ENCODE measurements at places on chromosomes 4 and X. TPM values are rescaled to one million over a fixed set of nuclear protein-coding genes. Genes with fewer than 3 reads are reported as not detected.

The NKX6-1 gene
- not detected for total RNA-seq

The TMEM144 gene
- total RNA-seq, result not detected

The FAM236D gene
- not detected for total RNA-seq

The RAB41 gene
- not detected for total RNA-seq

The WFS1 gene
- total RNA-seq, result 4.6 TPM

The ANOS1 gene
- total RNA-seq, result not detected

The FHDC1 gene
- 0.07 TPM for total RNA-seq

The FAM53A gene
- 1.3 TPM for total RNA-seq

The HELT gene
- not detected for total RNA-seq

The REPS2 gene
- not detected for total RNA-seq

The ETDA gene
- not detected for total RNA-seq

The GPC4 gene
- not detected for total RNA-seq

The AMOT gene
- 1.4 TPM for total RNA-seq

DNA sequence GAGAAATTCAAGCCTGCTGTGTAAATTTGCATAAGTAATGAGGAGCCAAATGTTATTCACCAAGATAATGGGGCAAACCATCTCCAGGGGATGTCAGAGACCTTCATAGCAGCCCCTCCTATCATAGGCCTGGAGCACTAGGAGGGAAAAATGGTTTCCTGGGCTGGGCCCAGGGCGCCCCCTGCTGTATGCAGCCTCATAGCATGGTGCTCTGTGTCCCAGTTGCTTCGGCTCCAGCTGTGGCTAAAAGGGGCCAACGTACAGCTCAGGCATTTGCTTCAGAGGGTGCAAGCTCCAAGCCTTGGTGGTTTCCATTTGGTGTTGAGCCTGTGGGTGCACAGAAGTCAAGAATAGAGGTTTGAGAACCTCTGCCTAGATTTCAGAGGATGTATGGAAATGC, 859.3 kb downstream of the RPA4 start:
- DNase-seq, result peak; percentile 26

GRCh38 chr4:104966349-104967033, 180.2 kb upstream of the TET2 start:
- peak; percentile 47 for DNase-seq

DNA sequence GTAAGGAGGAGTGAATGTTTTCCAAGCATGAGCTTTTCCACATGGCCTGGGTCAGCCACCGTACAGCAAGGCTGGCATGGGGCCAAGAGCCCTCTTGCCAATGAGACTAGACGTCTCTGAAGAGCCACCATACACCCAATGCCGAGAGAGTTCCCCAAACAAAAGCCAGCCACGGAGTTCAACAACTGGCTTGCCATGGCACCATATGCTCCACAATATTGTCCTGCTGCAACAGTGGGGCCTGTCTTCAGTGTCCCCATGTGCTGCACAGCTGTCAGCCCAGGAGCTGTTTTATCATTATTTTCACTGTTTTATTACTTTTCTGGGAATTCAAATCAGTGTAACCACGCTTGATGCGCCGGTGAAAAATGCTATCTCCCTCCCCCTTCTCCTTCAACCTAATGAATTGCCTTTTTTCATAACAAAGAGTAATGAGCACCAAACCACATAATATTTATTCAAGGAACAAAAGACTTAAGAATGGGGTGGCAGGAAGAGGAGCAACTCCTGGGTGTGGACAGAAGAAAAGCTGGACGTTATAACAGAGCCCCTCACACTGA, 18.4 kb downstream of the MAML3 start:
- DNase-seq, result no peak

- no peak for DNase-seq
Measured at GRCh38 chr4:73477176-73477575, 4.4 kb upstream of the AFM start.

GRCh38 chr4:38310446-38311043, 350.3 kb downstream of the PTTG2 start:
- peak; percentile 86 for DNase-seq

GRCh38 chr4:1293531-1293941, 3.8 kb downstream of the MAEA start:
- DNase-seq, result no peak

- DNase-seq, result no peak
Measured at GRCh38 chr4:39029752-39030694, 2.2 kb downstream of the TMEM156 start.

- DNase-seq, result no peak
Measured at GRCh38 chr4:81421346-81422218, 50.1 kb downstream of the RASGEF1B start.

DNA sequence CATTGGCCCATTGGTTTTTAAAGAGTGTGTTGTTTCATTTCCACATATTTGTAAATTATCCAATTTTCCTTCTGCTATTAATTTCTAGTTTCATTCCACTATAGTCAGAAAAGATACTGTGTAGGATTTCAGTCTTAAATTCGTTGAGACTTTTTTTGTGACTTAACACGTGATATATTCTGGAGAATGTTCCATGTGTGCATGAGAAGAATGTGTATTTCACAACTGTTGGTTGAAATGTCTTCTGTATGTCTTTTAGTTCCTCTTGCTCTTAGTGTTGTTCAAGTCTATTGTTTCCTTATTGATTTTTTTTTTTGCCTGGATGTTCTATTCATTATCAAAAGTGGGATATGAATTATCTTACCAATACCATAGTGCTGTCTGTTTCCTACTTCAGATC, 606.9 kb downstream of the RPA4 start:
- no peak for DNase-seq

GRCh38 chr4:141642063-141642462, 5.7 kb downstream of the IL15 start:
- no peak for DNase-seq

GRCh38 chrX:40449396-40449795, 131.4 kb upstream of the ATP6AP2 start:
- DNase-seq, result no peak

DNA sequence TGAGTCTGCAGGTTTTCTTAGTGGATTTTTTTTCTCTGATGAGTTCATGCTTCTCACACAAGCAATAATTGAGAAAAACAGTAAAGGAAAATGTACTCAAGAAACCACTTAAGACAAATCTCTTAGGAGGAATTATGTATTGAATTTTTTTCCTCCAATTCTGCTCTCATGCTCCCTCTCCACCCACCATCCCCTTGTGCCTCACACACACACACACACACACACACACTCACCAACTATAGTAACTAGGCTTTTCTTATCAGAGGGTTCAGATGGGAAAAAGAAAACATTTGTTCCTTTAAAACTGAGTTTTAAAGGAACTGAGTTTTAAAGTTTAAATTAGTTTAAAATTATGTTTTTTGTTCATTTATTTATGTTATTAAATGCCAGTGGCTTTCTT, 47.0 kb upstream of the ANXA10 start:
- no peak for DNase-seq

DNA sequence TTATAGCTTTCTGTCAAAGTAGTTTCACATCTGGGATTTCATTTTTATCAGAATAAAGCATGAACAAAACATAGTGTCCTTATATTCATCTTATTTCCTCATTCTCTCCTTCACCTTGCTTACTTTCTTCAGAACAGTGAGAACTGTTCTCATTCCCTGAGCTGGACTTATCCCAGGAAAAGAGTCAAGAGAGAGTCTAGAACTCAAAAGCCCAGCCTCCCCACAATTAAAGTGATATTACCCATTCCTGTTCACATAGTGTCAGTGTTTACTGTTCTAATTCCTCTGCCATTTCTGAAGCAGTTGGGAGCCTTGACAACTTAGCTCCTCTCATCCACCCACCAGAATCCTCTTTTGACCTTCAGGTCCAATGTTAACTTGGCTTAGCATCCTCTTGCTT, 42.9 kb downstream of the RASSF6 start:
- DNase-seq, result no peak

- no peak for DNase-seq
Measured at GRCh38 chrX:108664701-108665100, 71.7 kb downstream of the IRS4 start.

- no peak for DNase-seq
Measured at GRCh38 chrX:23394421-23394820, 59.8 kb downstream of the PTCHD1 start.

DNA sequence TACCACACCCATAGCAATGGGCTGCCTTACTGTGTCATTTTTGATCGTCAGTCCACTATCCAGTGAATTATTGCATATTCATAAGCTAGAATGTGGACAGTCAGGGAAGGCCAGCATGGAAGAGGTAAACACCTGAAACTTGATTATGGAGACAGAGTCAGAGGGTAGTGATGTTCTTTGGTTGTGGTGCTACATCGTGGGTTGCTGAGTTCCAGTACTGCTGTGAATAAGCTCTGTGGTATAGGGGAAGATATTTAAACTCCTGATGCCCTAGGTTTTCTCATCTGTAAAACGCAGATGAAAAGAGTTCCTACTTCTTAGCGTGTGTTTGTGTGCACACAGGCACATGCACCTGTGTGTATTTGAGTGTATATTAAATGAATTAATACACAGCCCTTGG, 69.9 kb downstream of the CPE start:
- no peak for DNase-seq

GRCh38 chr4:156346959-156347385, 393.3 kb upstream of the CTSO start:
- no peak for DNase-seq

DNA sequence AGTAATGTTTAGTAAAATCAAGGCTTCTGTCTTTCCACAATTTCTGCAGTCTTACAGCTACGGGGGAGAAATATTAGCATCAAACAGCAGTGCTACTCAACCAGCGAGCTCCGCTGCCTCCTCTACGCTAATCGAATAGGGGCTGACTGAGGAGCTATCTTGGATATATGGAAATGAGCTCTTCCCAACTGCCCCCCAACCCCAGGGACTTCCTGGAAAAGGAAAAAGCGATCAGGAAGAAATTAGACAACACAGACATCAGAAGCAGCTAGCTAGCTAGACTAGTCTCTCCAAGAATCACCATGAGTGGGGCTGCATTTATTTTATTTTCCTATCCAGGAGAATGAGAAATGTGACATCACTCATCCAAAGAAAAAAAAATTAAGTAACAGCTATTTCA, 7.6 kb downstream of the NKX6-1 start:
- no peak for DNase-seq

GRCh38 chr4:133324491-133324890, 175.4 kb downstream of the PCDH10 start:
- no peak for DNase-seq

DNA sequence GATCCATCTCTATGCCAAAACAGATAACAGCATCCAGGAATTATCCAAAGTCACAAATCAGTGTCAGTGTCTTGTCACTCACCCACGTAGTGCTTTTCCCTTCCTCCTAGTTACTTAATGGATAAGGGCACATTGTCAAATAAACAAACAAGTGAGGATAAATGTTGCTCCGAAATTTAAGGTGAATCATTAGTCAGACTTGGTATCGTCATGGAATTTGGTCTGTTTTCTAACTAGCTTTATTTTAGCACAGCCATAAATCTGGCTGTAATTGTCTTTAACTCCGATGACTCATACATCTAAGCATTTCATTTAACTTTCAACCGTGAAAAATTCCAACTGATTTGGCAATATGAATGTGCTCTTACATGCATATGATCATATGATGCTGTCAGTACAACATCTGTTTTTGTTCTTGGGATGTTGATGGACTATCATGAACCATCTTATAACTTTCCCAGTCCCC, 83.3 kb downstream of the SNCA start:
- DNase-seq, result no peak
